ENCODE measurements at places on chromosomes 11 and 22.
A peak's percentile ranks its signal among the peaks of the same experiment; 100 is the strongest.

GRCh38 chr11:36295926-36296325 is at the start of gene PRR5L:
TSS of gene PRR5L (plus strand) at chr11:36296288. CDS start at chr11:36401122, 104,834 bp downstream.
- DNase-seq = no peak

DNA sequence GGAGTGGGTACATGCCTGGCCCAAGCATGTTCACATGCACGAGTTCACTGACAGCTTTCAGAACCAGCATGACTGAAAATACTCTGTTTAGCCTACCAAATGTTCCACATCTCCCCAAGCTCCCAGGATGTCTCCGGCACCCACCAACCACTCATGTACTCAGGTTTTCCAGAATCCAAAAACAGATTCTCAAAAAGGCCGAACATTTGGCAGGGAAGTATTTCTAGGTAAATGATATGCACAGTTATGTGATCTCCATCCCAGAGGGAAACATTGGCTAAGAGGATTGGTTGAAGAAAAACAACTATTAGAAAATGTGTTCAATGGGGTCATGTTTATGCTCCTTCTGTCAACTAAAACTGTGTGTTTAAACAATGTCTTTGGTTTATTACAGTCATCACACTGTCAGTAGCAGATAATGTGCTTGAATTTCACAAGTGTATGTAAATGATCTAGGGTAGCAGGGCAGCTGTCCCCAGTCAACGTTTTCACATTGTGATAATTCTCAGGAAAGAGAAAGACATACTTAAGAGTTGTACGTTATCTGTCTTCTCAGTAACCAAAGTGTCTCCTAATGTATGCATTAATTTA is 52.3 kb downstream of the BARX2 start:
- DNase-seq = no peak

DNA sequence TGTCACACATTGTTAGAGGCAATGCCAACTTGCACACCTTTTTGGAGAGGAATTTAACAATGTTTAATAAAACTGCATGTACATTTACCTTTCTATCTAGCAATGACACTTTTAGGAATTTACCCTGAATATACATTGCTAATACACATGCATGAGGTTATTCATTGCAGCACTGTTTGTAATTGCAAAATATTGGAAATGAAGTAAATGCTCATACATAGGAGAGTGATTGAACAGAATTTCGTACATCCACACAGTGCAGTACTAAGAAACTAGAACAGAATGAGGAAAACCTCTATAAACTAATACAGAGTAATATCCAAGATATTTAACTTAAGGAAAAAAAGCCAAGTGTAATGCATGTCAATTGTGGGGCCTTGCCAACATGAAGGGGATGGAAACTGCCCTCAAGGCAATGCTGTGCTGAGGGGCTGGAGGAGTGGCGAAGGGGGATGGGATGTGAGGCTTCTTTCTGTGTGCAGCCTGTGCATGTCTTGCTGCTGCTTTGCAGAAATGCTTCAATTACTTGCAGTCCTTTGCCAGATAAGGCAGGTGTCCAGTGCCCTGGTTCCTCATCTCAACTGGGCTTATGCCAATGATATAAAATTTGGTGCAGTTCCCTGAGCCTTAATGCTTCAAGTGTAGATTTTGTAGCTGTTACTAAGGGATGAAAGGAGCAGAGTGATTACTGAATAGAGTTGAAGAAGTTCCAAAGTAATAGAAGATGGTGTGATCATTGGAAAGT is 96.1 kb downstream of the GRIA4 start:
- no peak for DNase-seq

- no peak for DNase-seq
Measured at GRCh38 chr22:40020956-40021355, 26.2 kb downstream of the FAM83F start.

GRCh38 chr11:26916805-26917204 is 77.1 kb upstream of the FIBIN start:
- DNase-seq = no peak

GRCh38 chr11:46207270-46207669 is 70.2 kb upstream of the CREB3L1 start:
- no peak for DNase-seq

- DNase-seq = no peak
Measured at GRCh38 chr11:92657226-92657625, 312.2 kb upstream of the MTNR1B start.

GRCh38 chr11:58742140-58742539 is 10.4 kb upstream of the GLYAT start:
- no peak for DNase-seq

DNA sequence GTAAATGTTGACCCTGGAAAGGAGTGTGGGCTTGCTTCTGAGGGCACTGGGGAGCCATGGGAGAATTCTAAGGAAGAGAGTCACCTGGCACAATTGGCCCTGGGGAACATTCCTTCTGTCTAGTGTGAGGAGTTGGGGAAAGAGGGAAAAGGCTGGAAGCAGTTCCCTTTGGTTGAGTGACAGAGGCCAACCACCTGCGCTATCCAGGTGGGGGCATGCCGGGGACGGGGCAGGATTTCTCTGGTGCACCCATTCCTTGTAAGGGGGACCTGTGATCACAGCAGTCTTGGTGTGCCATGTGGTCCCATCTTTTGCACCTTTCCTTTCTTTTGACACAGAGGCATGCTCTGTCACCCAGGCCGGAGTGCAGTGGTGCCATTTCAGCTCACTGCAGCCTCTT is 92.1 kb upstream of the GRK3 start:
- DNase-seq = no peak

DNA sequence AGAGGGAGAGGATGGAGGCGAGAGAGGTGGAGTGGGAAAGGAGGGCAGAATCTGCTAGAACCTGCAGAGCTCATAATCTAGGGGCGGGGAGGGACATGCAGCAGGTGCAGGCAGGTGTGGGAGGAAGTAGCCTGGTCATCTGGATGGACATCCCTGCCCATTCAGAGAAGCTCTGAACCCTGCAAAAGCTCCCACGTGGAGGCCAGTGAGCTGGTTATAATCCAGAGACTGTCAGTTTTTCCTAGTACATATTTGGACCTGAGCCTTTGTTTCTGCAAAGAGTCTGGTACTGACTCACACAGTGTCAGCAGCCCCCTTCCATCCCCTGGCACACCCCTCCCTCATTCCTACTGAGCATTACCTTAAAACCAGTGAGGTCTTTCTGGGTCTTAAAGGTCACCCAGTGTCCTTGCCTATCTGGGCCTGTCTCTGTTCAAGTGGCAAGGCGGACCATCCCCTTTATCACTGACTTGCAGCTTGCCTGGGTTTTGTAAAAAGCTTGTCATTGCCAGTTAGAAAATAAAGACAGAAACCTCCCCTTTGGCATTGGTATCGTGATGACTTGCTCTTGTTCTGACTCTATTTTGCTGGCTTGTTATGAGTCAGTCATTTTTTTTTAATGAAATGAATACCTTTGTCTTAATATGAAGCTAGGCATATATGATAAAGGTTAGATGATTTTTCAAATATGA is 26.1 kb downstream of the PTPRJ start:
- no peak for DNase-seq

DNA sequence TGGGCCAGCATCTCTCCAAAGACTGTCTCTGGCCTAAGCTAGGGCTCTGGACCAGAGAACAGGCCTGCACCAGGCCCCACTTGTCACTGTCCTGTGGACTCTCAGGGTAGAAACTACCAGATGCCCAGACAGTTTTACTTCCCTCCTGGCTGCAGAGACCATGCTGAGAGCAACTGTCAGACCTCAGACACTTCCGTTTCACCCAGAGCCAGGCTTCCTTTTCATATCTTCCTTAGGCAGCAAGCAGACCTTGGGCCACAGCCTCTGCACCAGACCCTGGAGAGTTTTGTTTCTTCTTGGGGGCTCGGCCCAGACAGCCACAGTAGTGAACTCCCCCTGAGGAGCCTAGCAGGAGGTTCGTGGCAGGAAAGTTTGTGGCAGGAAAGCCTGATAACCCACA is 12.1 kb upstream of the FCHSD2 start:
- no peak for DNase-seq

DNA sequence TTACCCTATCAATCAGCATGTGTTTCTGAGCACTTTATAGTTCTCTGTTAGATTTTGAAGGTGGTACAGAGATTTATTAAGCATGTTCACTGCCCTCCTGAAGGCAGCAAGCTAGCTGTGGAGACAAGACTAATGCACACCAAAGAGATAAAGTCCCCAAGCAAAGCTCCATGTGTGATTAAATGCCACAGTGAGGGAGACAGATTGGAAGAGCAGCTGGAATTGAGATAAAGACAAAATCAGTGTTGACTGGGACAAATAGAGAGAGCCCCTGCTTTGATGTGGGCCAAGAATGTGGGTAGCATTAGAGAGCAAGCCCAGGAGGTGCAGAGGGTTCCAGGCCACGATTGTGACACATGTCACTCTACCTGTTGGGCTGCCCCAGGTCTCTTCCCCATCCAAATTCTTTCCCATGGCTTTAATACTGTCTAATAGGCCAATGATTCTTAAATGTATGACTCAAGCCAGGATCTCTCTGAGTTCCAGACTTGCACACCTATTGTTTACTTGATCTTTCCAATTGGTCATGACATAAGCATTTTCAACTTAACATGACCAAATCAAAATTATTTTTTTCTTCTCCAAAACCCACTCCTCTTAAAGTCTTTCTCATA is 60.1 kb upstream of the ZC3H12C start:
- no peak for DNase-seq

- no peak for DNase-seq
Measured at GRCh38 chr11:125603207-125603606, 10.6 kb downstream of the STT3A start.

- no peak for DNase-seq
Measured at GRCh38 chr11:60064111-60064510, 7.6 kb downstream of the MS4A3 start.

DNA sequence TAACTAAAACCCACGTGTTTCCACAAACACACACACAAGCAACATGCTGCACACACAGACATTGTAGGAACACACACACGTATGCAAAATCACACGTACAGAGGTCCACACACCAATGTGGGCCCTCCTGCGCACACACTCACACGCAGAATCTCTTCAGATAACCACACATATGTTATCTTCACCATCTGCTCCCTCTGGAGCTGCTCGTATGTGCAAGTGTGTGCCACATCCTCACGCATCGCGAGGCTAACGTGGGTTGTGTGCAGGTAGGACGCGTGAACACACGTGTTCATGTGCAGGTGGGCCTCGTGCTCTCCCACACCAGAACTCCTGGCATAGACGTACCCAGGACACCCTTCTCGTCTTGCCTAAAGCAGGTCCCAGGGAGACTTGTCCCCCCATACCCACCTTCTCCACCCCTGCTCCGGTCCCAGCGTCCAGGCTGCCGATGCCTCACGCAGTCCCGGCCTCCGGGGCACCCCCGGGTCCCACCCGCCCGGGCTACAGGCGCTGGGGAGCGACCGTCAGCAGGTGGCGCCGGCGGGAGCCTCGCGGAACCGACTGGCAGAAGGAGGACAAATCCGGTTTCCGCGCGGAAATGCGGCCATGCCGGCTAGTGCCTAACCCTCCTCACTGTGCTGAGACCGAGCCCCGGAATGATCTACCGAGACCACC is 10.3 kb upstream of the IGSF9B start:
- peak; percentile 59 for DNase-seq

DNA sequence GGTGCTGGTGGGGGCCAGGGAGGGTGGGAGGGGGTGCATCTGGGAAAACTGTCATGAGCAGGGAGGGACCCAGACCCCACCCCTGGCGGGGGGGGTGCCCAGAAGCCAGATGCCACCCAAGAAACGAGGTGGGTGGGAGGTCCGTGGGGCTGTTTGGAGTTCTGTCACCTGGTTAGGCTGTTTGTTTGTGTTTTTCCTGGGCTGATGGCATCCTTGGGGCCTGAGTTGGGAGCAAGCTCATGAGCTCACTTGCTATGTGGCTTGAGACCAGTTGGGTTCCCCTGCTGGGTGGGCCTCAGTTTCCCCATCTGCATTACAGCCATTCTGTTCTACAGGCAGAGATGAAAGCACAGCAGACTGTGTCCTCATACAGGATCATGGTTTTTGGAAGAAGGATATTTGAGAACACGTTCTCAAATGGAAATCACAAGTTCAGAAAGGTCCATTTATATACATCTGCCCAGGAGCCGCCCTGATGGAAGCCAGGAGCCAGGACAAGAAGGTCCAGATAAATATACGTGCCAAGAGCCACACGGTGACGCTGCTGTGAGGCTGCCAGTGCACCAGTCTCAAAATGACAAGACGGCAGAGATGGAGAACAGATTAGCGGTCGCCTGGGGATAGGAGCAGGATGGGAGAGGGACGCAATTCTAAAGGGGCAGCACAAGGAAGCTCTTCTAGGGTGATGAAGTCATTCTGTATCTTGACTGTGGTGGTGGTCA is 312.9 kb downstream of the MN1 start:
- DNase-seq = no peak

GRCh38 chr11:60996381-60997138 is 25.1 kb downstream of the CD6 start:
- DNase-seq = no peak

DNA sequence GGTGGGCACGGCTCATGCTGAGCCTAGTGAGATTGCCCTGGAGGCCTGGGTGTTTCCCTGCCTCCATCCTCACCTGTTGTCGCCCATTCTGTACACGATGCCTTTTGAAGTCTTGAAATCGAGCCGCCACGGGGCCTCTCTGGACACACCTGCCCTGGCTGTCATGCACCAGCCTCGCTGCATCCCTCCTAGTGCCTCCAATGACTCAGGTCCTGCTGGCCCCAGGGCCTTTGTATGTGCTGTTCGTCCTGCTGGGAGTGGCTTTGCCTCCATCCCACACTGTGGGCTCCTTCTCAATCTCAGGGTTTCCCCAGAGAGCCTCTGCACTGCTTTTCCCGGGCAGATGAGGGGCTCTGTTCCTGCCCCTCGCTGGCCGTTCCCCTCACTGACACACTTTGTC is 8.9 kb upstream of the MYEOV start:
- DNase-seq = no peak

DNA sequence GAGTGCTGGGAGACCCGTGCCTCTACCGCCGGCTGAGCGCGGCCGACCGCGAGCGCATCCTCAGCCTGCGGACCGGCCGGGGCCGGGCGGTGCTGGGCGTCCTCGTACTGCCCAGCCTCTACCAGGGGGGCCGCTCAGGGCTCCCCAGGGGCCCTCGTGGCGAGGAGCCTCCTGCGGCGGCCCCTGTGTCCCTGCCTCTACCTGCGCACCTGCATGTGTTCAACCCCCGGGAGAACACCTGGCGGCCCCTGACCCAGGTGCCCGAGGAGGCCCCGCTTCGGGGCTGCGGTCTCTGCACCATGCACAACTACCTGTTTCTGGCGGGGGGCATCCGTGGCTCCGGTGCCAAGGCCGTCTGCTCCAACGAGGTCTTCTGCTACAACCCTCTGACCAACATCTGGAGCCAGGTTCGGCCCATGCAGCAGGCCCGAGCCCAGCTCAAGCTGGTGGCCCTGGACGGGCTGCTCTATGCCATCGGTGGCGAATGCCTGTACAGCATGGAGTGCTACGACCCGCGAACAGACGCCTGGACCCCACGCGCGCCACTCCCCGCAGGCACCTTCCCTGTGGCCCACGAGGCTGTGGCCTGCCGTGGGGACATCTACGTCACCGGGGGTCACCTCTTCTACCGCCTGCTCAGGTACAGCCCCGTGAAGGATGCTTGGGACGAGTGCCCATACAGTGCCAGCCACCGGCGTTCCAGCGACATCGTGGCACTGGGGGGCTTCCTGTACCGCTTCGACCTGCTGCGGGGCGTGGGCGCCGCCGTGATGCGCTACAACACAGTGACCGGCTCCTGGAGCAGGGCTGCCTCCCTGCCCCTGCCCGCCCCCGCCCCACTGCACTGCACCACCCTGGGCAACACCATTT is 3.5 kb downstream of the KLHDC7B start:
- DNase-seq = no peak

All from stimulated activated CD8-positive, alpha-beta memory T cell treated with anti-CD3 and anti-CD28 coated beads, Interleukin-7, amount 100 ng/mL, for 24 hours (primary cell).